ENCODE measurements at places on chromosomes 3 and 15. TPM values are rescaled to one million over a fixed set of nuclear protein-coding genes. Genes with fewer than 3 reads are reported as not detected.
A peak's percentile ranks its signal among the peaks of the same experiment; 100 is the strongest.

The LPP gene
- total RNA-seq: 39.3 TPM

The AADACL2 gene
- not detected for total RNA-seq

The CAMK2N2 gene
- not detected for total RNA-seq

The SERPINI2 gene
- total RNA-seq: not detected

The SCAANT1 gene
- 5.7 TPM for total RNA-seq

The MYZAP gene
- 0.82 TPM for total RNA-seq

The ARPIN gene
- 0.03 TPM for total RNA-seq

The ZCWPW2 gene
- not detected for total RNA-seq

The B4GALT4 gene
- total RNA-seq: 18.2 TPM

The CP gene
- total RNA-seq: 0.69 TPM

The PLCH1 gene
- 0.12 TPM for total RNA-seq

The MESP1 gene
- 0.41 TPM for total RNA-seq

The ADCY5 gene
- total RNA-seq: not detected

The LSAMP gene
- not detected for total RNA-seq

The ECE2 gene
- total RNA-seq: not detected

The ZNF80 gene
- 1.1 TPM for total RNA-seq

- DNase-seq: no peak
These were observed 163.4 kb downstream of the CHDH start for GRCh38 chr3:53682807-53683206.

DNA sequence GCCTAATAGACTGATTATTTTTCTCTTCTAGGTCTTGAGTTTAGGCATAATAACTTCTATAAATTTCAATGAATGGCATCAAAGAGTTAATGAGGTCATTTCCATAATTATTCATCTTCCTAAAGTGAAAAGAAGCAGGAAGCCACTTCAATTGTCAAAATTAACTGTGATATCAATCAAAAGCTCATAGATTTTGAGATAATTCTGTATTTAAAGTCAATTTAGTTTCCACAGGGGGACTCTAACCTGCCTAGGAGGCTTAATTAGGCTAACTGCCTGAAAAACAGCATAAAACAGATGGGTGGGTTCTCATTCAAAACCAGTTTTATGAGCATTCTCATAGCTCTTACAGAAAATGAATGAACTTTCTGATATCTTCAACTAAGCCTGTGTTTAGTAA is 177.8 kb downstream of the OTOL1 start:
- DNase-seq: no peak

DNA sequence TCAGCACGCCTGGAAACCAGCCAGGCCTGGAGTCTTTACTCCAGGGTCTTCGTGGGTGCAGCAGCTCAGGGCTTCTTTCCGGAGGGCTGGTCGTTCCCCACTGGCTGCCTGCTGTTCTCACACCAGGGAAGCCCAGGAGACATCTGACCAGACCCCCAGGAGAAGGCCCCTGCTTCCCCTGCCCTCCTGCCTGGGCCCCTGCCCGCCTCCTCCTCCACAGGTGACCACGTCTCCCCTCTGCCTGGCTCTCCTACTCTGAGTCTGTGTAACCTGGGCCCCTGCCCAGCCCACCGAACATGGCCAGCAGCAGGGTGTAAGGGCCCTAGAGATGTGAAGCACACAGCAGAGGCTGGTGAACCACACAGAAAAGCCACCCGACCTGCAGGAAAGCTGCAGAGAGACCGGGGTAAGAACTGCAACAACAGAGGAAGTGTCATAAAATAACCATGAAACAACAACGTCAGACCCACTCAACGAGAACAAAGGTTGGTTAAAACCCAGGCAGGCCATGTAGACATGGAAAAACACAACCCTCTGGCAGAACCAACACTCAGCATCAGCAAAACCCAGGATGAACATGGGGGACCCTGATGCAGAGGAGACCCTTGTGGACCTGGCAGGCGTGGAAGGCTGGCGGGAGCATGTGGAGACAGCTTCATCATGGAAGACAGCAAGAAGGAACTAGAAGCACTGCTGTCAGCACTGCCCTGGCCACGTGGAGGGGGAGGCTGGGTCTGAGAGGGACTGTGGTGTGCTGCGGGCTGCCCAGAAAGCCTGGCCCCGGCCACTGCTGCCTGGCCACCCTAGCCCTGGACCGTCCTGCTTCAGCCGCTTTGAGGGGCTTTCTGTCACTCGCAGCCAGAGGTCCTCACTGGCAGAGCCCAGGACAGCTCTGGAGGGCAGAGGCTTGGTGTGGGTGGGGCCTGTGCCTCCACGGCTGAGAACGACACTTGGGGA is 20.4 kb downstream of the UROC1 start:
- DNase-seq: no peak

DNA sequence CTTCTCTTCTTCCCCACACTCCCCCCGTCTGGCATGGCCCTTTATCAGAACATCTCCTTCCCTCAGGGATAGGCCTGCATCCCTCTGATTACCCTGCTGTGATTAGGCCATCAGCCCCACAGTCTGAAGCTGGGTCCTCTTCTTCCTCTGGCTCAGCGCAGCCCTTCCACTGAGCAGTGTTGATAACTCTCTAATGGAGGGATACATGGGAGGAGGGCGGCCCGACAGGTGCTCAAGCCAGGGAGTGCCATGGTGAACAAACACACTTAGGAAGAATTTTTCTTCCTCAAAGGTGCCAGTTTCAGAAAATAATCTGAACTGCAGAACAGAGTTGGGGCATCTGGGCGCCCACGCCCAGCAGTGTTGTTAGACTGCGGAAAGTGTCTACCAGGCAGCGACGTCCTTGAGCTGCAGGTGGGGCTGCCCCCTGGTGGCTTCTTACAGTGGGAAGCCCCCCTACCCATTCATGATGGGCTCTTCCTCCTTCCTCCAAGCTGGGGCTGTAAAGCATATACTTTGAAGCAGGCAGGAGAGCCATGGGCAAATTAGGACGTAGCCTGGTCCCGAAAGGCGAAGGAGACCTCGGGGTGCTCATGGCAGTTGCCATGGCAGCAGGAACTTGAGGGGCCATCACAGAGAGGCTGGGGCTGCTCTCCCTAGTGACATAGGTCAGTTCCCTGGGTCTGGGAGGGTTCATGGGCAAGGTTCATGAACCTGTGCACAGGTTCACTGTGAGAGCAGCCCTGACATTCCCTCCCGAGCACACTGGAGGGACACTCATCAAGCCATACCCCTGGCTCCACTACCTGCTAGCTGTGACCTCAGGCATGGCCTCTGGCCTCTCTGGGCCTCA is 33.2 kb upstream of the NR2C2 start:
- no peak for DNase-seq

DNA sequence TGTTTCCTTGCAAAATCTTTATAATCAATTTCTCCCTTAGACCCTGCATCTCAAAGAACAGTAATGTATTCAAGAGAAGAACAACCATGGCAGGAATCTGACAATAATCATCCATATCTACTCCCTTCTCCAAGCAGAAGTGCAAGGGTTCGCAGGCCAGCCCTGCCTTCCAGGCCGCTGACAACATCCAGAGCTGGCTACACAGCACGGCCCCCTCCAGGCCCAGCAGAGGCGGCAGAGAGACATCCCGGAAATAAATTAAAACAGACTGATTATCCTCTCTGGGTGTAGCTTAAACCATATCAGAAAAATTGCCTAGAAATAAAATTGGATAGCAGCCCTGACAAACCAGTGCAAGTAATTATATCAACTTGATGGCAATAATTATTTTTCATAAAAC is 223.3 kb downstream of the FAM43A start:
- no peak for DNase-seq

- DNase-seq: no peak
These were observed 301.4 kb upstream of the TPM1 start for GRCh38 chr15:62741106-62741505.

- DNase-seq: peak; percentile 61
These were observed 1.3 kb downstream of the ADAM10 start for GRCh38 chr15:58748040-58748851.

DNA sequence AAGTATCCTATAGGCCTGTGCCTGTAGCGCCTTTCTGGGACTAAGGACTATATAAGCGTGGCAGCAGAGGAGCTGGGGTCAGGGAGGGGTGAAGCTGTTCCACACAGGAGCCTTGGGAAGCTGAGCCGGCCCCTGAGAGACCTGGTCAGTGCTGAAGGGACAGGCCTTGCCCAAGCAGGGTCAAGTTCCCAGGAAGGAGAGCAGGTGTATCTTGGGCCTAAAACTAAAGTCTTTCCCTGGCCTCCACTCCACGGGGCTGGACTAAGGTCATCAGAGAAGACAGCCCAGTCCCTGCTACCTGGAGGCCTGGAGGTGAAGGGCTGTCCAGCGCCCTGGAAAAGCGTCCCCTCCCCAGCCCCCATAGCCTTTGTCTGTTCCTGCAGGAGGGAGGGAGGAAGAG is 23.9 kb upstream of the NR2C2 start:
- no peak for DNase-seq

- no peak for DNase-seq
These were observed 52.8 kb downstream of the RASA2 start for GRCh38 chr3:141539431-141540187.

DNA sequence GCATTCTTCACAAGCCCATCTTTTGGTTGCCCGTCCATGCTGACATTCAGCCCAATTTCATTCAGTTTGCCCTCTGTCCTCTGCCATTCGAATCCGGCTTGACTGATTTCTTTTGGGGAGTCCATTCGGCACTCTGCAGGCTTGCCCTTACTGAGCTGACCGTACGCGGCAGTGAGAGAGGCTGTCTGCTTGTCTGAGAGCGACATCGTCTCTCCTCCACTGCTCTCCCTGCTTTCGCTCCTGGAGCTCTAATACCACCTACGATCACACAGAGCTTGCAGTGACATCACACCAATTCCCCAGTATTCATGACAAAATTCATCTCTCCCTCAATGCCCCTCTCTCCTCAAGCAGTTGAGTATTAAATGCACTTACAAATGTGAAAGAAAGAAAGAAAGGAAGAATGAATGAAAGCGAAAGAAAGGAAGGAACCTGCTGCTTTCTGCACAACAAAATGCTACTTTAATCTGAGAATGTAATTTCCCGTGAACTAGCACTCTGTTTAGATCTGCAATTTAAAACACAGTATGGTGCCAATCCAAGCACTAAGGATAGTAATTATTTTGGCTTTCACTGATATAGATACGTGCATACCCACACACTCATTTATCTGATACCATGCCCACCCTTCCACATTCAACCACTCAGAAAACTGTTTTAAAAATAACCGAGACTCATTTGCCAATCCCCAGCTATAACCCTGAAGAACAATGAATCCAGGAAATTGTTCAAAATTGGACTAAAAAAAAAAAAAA is 89.5 kb downstream of the DHX30 start:
- DNase-seq: no peak

GRCh38 chr3:46184469-46184868 is 23.6 kb downstream of the CCR1 start:
- DNase-seq: no peak

- DNase-seq: no peak
These were observed 1160.5 kb downstream of the IGSF11 start for GRCh38 chr3:117874028-117874690.

DNA sequence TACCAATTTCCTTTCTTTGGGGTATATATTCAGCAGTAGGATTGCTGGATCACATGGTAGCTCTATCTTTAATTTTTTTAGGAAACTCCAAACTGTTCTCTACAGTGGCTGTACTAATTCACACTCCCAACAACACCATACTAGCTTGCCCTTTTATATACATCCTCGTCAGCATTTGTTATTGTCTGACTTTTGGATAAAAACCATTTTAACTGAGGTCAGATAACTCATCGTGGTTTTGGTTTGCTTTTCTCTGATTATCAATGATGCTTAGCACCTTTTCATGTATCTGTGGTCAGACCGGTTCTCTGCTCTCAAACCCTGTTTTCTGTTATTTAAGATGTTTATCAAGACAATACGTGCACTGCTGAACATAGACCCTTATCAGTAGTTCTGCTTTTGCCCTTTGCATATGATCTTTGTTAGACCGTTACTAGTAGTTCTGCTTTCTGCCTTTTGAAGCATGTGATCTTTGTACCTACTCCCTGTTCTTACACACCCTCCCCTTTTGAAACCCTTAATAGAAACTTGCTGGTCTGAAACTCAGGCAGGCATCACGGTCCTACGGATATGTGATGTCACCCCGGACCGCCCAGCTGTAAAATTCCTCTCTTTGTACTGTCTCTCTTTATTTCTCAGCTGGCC is 474.3 kb downstream of the RSL24D1 start:
- no peak for DNase-seq

DNA sequence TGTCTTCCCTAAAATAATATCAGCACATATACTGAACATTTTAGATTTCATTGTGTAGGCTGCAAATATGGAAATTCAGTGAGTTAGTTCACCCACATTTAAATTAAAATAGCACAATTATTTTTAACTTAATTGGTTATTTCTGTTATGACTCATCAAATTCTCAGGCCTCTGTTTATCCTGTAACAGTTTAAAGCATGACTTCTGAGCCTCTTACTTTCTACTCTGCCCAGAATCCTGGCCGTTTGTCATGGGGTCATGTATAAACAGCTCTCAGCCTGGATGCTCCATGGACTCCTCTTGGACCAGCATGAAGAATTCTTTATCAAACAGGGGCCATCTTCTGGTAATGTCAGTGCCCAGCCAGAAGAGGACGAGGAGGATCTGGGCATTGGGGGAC is 12.2 kb downstream of the TUBGCP4 start:
- no peak for DNase-seq

- DNase-seq: no peak
These were observed 691.5 kb upstream of the ARPP21 start for GRCh38 chr3:34947834-34948233.

- no peak for DNase-seq
These were observed 2.8 kb downstream of the APOD start for GRCh38 chr3:195580744-195581443.

DNA sequence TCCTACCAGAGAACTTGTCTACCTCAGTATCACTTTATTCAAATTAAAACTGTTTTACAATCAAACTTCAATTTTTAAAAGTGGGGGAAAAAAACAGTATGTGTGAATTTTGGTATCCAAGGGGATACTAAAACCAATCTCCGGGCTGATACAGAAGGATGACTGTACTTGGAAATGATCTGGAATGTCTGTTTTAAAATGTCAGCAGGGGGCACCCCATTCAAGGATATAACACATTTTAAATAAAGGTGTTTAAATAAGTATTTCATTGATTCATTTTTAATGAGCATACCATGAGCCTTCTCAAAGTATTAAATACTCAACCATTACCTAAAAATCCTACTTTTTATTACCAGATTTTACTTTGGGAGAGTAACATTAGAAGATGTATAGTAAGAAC is 67.9 kb downstream of the ULK4 start:
- no peak for DNase-seq

- DNase-seq: no peak
These were observed 106.5 kb downstream of the IQCH start for GRCh38 chr15:67361100-67361499.

- DNase-seq: no peak
These were observed 29.1 kb upstream of the POU1F1 start for GRCh38 chr3:87305517-87305916.

GRCh38 chr3:173096140-173096539 is 44.9 kb downstream of the SPATA16 start:
- no peak for DNase-seq

DNA sequence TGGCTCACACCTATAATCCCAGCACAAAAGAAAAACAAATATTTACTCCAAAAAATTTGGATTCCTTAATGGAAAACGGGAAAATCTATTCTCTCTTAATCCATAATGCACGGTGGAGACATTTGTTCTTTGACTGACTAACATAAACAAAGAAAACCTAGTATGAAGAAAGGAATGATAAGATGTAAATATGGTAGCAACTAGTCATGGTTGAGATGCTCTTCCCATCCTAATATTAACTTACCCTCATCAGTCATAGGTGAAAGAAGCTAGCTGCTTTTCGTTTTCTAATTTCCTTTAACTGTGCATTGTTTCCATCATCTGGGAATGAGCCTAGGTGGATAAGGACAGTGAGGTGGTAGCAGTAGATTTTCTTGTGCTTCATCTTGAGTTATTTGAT is 22.0 kb downstream of the MAP4 start:
- DNase-seq: no peak
